H4 (cell line): ENCODE measurements at places on chromosomes 5 and 9. TPM values are rescaled to one million over a fixed set of nuclear protein-coding genes. Genes with fewer than 3 reads are reported as not detected.

GRCh38 chr9:124513376-124513994 is 6.3 kb upstream of the NR5A1 start:
- DNase-seq = no peak

DNA sequence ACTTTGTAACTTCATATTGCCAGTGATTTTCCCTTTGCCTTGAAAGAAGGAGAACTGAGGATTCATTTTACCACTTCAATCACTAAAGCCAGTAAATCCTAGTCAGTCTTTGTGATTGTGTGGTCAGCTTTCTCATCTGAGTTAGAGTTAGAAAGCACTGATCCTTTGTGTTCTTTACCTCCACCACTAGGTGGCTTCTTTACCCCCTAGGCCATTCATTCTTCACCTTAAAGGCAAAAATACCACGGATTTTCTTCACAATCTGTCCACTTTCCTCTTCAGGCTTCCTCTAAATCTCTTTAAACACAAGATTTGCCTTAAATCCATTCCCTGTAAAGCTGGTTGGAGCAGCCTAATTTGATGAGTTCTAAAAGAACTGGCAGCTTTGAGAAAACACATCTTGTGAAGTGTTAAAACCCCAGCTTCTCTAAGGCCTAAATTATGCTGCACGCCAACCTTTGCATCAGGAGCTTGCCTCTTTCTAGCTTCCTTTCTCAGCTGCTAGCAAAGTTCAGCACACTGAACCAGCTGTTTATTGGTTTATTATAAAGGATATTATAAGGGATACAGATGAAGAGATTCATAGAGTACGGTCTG is 20.4 kb downstream of the BDP1 start:
- peak; percentile 10 for DNase-seq

DNA sequence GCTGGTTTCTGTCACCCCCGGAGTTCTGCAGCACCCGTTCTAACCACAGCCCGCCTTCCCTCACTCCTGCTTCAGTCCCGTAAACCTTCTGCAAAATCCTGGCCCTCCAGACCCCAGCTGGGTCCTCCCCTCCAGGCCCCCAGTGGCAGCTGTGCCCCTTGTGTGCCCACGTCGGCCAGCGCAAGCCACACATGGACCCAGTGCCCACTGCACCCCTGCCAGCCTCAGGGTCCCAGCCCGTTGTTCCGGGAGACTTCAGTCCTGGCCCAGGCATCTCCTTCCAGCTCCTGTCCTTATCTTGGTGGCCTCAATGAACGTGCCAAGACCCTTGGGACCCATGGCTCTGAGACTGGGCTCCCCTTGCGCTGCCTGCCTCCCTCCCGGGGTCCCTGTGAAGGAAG is 43.2 kb downstream of the EXD3 start:
- no peak for DNase-seq

- no peak for DNase-seq
Measured at GRCh38 chr5:33888587-33888986, 3.2 kb downstream of the ADAMTS12 start.

DNA sequence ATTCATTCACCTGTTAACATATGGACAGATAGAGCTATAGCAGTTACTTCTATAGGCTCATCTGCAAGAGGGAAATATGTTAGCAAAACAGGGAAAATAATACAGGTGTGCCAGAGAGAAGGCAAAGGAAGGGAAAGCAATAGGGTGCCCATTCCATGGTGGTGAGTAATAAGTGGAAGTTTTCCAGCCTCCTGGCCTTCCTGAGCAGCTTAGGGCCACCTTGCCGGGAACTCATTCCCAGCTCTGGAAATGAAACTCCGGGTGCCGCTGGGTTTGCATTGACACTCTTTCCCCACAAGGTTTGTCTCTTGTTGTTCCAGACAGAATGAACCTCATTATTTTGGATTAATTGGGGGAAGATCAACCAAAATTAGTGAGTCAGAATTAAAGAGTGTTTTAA is 58.4 kb downstream of the SLC1A3 start:
- DNase-seq = no peak

DNA sequence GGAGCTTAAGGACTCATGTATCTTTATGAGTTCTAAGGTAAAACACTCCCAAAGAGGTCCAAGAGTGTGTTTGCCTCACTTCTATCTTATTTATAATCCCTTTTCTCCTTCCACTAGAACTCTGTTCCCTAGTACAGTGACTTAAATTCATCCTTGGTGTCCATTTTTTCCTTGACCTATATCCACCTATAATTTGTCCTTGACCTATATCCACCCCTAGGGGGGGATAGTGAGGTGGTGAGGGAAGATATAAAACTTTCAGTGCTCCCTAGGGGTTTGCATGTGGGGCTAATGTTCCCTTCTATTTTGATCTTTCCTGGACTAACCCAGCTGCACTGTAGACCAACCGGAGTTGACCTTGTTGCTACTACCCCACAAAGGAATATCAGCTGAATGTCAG is 83.5 kb upstream of the GNAQ start:
- no peak for DNase-seq

GRCh38 chr5:83220331-83220730 is 143.0 kb downstream of the XRCC4 start:
- DNase-seq = no peak

GRCh38 chr5:145633474-145633873 is 201.7 kb downstream of the PRELID2 start:
- no peak for DNase-seq

DNA sequence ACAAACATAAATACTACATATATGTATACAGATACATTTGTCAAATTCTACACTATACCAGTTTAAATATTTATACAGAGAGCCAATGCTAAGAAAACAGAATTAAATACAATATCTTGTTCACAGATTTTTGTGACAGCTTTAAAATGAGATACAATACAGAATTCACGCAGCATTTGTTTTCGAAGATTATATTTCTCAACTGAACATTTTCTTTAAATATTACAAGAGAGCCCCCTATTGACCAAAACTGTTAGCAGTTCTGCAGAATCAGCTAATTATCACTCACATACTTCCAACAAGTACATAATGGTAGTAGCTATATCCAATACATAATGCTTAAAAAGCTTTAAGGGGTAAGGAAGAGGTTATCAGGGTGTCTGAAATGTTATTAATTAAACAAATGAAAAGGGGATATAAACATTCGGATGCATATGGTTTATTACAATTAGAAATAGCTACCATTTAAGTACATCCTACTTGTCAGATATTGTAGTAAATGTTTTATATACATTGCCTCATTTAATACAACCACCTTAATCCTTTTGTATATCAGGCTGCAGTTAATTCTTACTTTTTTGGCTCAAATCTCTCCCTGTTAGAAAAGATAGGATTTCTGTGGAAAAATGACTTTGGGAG is 31.7 kb downstream of the ZDHHC21 start:
- peak; percentile 4 for DNase-seq

DNA sequence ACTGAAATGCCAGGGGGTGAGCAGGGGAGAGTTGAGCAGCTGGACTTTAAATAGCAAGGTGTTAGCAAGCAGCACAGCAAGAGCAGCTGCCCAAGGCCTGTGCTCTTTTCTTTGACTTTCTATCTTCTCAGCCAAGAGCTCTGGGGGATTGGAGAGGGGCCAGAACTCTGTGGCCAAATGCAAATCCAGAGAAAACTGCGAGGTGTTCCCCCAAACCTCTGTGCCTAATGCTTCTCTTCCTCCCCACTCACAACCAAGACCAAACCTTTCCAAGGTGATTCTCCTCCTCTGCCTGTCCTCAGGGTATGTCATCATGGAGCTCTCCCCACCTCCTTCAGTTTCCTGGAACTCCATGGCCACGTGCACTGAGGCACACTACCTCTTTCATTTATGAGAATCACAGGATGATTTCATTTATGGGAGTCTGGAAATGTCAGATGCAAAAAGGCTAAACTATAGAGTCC is 118.7 kb upstream of the WWC1 start:
- DNase-seq = no peak

GRCh38 chr9:84862810-84863287 is 193.3 kb downstream of the NTRK2 start:
- peak; percentile 54 for DNase-seq

DNA sequence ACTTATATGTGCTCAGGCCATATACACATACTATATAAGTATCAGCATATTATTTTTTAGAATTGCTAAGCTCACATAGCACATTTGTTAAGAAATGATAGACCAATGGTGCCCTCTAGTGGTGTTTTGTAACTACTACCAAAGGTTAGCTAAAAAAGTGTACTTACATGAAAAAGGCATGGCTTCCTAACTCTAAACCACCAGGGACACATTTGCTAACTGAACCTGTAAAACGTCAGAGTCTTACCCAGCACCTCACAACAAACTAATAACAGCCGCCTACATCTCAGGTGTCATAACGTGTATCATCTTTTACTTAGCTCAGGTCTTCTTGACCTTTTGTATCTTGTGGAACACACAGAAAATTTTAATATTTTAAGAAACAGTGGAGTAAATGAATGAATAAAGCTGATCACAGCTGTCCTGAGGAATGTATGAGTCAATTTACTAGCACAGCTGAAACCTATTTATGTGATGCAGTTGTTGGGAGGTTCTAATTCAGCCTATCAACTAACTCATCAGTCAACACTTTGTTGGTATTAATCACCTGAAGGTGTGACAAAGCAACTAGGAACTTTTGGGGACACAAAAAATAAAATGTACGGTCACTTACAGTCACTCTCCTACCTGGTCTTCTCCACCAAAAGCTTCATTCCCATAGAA is 72.9 kb downstream of the BAAT start:
- DNase-seq = peak; percentile 76

DNA sequence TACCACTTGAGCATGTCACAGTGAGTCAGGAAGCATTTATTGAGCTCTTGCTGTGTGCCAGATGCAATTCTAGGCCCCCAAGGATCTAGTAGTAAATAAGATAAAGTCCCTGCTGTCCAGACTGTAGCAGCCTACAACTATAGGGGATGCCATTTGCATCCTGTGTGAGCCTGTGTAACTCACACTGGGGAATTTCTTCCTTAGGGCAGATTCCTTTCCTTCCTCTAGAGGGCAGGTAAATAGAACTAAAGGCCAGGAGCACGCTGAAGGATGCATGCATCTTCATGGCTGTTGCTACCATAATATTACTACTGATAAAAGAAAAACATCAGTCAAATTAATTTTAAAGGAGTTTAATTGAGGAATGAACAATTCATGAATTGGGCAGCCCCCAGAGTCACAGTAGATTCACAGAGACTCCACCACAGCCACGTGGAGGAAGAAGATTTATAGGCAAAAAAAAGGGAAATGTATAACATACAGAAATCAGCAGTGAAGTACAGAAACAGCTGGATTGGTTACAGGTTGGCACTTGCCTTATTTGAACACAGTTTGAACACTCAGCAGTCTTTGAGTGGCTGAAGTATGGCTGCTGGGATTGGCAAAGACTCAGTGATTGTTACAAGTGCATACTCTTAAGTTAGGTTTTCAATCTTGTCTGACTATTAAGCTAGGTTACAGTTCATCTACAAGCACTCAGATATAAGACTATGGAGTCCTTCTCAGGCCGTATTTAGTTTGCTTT is 98.9 kb downstream of the ACTL7B start:
- no peak for DNase-seq

- no peak for DNase-seq
Measured at GRCh38 chr5:17070647-17071046, 134.6 kb upstream of the MYO10 start.

DNA sequence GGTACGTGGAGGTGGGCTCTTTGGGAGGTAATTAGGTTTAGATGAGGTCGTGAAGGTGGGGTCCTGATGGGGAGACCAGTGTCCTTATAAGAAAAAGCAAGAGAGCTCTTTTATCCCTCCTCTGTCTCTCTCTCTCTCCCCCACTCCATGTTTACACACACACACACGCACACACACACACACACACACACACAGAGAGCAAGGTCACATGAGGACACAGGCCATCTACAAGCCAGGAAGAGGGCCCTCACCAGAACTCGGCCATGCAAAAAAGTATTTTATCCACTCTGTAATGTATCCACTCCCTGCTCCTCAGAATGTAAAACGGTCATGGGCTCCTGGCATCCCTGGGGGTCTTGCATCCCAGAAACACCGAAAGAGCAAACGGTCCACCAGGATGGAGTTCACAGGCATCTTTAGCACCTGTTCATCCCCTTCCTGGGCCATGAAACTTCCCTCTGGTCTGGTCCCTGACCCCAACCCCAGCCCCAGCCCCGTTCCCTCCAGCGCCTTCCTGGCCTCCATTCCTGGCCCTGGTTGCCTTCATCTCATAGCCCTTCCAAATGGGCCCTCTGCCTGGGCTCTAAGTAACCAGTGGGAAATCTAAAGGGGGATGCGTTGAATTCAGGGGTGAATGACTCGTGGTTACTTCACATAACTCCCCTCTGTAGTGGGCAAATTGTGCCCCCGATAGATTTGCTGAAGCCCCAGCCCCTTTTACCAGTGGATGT is 88.8 kb downstream of the NSUN2 start:
- no peak for DNase-seq

GRCh38 chr5:165521816-165522610 is 2016.6 kb downstream of the MAT2B start:
- no peak for DNase-seq

GRCh38 chr5:55934115-55934613 is 60.6 kb downstream of the IL6ST start:
- peak; percentile 16 for DNase-seq

DNA sequence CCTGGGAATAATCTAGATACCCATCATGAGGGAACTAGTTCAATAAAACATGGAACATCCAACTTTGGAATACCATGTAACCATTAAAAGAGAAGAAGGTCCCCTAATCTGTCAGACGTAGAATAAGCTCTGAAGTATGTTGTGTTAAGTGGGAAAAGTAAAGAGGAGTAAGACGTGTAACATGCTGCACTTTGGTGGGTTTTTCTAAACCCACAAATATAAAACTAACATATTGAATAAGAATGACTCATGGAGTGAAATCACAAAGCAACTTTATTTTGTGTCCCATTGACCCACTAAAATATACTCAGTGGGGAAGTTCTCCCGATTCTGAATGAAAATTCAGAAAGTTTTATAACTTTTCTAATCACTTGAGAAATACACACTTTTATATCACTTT is 67.9 kb upstream of the PIK3R1 start:
- DNase-seq = no peak

GRCh38 chr9:35029852-35030251 is 40.3 kb downstream of the DNAJB5 start:
- DNase-seq = no peak

DNA sequence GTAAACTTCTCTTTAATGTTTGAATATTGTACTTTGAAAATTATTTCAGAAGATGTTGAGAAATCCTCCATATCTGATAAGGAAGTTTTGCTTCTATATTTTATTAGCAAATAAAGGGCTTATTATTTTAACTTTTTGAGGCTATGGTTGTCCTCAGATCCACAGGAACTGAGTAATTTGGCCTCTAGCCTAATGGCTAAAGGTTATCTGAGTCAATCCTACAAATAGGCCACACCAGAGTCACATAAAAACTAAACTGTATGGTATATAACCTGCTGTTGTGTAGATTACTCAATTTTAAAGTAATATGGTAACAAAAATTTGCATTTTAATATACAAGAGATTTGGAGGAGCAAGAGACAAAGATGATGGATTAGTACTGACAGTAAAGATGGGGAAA is 549.2 kb upstream of the GRAMD2B start:
- no peak for DNase-seq

Gene LECT2
- total RNA-seq = not detected in 2 replicates

Gene BARHL1
- total RNA-seq = not detected in 2 replicates

Gene C5
- total RNA-seq = 3.6 and 4.5 TPM in 2 replicates

Gene HBEGF
- 1.3 and 1.9 TPM in 2 replicates for total RNA-seq

Gene POLR3G
- total RNA-seq = 17.4 and 19.7 TPM in 2 replicates

Gene BHMT2
- not detected in 2 replicates for total RNA-seq

Gene PSAT1
- total RNA-seq = 238 and 323 TPM in 2 replicates

Gene NIPSNAP3A
- 38.4 and 44.3 TPM in 2 replicates for total RNA-seq

Gene PLAC8L1
- total RNA-seq = not detected in 2 replicates
